HS-27A (cell line): ENCODE measurements at places on chromosomes 16 and 17.

DNA sequence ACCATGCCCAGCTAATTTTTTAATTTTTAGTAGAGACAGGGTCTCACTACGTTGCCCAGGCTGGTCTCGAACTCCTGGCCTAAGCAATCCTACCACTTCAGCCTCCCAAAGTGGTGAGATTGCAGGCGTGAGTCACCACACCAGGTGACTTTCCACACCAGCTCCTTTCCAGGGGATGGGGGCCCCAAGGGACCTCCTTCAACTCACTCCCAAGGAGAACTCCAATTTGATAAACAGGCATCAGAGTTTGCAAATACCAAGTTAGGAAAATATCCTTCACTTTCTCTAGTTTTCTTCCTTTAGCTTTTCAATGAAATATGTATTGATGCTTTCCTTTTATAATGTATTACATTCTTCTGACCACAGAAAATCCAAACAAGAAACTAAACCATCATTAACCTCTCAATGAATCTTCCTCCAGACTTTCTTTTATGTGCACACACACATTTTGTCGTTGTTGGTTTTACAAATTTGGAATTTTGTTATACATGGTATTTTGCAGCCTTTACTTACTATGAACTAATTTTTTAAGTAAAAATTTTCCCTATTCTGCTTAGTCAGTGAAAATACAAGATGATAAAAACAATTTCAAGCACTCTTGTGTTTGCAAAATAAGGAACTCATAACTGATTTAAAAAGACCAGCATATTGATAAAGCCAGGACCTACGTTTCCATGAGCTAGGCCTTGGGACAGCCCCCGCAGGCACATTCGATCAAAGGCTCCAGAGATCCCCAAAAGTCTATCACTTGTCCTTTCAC is 32.0 kb downstream of the GAS7 start:
- DNase-seq = no peak

GRCh38 chr16:85111184-85111583 is 1.1 kb downstream of the CIBAR2 start:
- DNase-seq = no peak

- DNase-seq = no peak
Measured at GRCh38 chr17:62172492-62173291, 107.6 kb upstream of the MED13 start.

- DNase-seq = no peak
Measured at GRCh38 chr17:35051579-35052240, 11.8 kb downstream of the RFFL start.

GRCh38 chr17:47692137-47692894 is 1.6 kb upstream of the TBKBP1 start:
- no peak for DNase-seq
